SK-MEL-5 (cell line): ENCODE measurements at places on chromosomes 3 and 15. TPM values are rescaled to one million over a fixed set of nuclear protein-coding genes. Genes with fewer than 3 reads are reported as not detected.

DNA sequence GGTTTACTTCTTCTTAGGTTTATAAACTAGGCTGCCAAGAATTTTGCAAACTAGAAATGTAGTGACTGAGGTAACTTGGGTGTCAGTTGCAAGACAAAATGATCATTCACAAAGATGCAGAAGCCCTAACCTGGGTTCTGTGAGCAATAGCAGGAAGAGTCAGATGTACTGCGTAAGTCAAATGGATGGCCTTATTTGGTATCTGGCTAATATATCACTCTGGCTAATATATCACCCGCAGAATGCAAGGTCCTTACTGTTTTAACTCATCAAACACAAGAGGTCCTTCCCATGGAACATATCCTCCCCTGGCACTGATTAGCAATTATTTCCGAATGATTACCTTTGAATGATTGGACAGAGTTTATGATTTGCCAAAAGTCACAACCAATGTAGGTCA lies 37.4 kb downstream of the RBMS3 start:
- no peak for DNase-seq

DNA sequence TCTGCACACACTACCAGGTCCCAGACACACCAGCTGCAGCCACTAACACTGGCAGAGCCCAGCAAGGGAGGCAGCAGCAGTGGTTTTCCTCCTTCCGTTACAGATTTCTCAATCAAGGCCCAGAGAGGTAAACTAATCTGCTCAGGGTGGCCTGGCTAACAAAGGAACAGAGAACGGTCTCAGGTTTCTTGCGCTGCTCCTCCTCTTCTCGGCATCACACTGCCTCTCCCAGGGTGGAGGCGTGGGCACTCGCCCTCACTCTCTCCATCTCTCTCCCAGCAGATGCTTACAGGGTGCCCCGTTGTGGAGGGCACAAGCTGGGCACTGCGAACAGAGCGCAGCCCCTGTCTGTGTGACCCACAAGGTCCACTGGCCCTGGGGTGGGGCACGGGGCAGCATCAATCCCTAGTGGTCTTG lies 228.7 kb downstream of the VPS13C start:
- DNase-seq, result no peak

DNA sequence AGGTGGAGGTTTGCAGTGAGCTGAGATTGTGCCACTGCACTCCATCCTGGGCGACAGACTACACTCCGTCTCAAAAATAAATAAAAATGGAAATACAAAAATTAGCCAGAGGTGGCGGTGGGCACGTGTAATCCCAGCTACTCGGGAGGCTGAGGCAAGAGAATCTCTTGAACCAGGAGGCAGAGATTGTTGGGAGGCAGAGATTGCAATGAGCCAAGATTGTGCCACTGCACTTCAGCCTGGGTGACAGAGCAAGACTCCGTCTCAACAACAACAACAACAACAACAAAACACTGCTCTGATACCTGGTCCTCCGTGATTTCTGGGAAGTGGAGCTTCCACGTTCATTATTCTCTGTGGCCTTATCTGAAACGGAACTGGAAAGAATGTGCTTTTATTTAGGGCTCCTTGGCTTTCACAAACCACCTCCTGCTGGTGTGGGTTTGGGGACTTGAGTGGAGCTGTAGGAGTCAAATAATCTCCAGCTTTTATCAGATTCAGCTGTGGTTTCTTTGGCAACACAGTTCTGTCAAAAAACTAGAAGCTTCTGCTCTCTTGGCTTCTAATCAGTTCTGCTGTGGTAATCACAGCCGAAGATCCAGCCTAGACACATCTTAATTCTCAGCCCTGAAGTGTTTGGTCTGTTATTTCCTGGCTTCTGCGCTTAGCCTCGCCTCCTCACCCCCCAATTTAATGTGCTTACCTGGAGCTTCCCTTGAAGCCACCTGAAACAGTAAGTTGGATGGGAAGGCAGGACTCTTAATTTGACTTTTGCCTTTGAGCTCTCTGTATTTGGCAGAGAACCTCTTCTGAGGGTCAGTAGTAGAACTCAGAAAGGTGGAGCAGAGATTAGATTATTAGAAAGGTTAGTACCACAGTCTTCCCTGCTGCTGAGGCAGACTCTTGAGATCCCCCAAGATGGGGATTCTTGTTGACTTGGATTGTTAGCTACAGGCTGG lies 21.4 kb downstream of the IRAK2 start:
- DNase-seq, result no peak

DNA sequence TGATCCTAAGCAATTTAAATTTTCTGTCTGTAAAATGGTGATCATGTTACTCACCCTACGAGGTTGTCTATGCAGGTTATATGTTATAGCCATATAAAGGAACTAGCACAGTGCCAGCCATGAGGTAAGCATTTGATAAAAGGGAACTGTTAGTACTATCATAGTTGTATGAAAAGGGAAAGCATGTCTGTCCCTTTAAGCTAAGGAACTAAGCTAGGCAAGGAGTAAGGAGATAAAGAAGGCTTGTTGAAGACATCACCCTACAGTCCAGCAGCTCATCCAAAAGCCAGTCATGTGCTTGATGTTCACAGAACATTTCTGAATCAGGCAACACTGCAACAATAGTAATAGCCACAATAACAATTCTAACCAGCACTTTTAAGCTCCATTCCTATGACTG lies 243.9 kb downstream of the ZBTB20 start:
- peak; percentile 60 for DNase-seq

DNA sequence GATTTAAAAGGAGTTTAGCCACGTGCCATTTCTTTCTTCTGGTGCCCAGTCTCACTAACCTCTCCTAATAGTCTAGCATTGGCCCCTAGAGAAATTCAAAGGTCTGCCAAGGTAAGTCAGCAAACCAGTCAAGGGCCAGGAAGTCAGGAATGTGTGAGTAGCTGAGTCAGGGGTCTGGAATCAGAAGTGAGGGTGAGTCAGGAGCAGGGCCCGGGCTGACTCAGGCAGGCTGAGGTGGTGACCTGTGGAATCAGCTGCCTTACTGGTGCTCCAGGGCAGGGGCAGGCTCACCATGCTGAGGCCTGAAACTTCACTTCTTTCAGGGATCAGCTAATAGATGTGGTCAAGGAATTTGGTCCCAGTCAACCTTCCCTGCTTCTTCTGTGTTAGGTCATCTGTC lies 105.8 kb upstream of the MYZAP start:
- DNase-seq, result no peak

DNA sequence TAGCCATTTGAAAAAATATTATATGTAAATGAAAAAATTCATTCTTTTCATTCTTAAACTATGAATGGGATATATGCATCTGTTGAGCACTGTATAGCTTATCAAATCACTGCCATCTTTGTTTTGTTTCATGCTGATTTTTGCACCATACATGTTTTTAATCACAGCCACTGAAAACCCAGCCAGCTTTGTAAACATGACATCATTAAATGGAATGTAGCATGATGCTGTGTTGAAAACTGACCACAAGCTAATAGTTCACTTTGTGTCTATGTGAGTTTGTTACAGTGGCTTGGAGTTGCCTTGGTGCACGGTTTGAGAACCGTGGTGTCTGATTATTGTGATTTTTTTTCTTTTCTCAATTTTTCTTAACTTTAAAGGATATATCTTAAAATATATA lies 75.7 kb downstream of the GMPS start:
- no peak for DNase-seq

- no peak for DNase-seq
These were observed 121.8 kb downstream of the ADAMTSL3 start for GRCh38 chr15:83775738-83776137.

DNA sequence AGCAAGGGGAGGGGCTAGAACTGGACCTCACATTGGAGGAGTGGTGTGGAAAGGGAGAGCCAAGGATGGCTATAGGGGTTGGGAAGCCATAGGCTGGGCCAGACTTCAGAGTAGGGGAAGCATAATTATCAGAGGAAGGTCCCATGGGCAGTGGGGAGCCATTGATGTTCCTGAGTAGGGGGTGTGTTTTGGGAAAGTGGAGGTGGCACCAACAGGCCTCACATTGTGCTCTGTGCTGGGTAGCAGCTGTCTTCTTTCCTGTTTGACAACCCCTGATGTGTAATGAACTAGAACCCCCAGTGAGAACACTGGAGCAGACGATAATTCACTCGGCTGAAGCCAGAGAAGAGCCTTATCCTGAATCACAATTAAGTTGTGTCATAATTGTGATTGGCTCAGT lies 41.2 kb downstream of the SLC6A11 start:
- DNase-seq, result no peak

- DNase-seq, result no peak
These were observed 7.8 kb downstream of the C3orf18 start for GRCh38 chr3:50559702-50560101.

GRCh38 chr3:116958291-116958690 lies 248.7 kb downstream of the TUSC7 start:
- DNase-seq, result no peak

DNA sequence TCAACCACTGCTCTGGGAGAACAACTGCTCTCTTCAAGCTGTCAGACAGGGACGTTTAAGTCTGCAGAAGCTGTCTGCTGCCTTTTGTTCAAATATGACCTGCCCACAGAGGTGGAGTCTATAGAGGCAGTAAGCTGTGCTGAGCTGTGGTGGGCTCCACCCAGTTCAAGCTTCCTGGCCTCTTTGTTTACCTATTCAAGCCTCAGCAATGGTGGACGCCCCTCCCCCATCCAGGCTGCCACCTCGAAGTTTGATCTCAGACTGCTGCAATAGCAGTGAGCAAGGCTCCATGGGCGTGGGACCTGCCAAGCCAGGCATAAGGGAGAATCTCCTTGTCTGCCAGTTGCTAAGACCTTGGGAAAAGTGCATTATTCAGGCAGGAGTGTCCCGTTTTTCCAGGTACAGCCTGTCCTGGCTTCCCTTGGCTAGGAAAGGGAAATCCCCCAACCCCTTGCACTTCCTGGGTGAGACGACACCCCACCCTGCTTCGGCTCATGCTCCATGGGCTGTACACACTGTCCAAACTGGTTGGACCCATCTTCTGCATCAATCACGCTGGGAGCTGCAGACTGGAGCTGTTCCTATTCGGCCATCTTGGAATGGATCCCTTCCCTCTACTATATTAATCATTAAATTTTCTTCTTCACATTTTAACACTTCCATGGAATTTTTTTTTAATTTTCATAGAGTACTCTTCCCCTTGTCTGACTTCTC lies 167.0 kb upstream of the UBE2E2 start:
- DNase-seq, result no peak

GRCh38 chr3:22724420-22724819 lies 478.7 kb upstream of the UBE2E2 start:
- DNase-seq, result no peak

DNA sequence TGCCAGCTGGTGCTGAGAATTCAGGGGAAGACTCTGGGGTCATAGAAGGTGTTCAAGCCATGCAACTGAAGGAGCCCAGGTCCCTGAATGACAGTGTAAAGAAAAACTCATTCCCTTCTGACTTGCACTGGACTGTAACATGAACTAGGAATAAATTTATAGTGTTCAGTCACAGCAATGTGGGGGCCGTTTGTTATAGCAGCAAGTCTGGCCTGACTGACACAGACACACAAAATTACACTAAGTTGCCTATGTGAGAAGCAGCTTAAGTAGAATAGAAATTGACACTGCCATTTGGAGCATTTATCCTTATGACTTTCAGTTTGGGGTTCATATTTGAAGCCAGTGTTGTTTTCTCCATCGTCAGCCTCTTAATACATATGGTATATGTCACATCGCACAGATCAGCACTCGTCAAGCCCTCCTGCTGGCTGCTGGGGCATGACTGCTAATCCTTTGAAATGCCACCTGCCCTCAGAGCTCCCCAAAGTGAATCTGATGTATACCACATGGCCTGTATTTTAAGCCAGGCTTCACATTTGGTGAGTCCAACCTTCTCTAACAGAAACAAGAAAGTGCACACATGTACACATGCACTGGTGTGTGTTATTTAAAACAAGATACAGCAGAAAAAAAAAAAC lies 17.1 kb upstream of the HEG1 start:
- DNase-seq, result no peak

- DNase-seq, result no peak
These were observed 181.0 kb upstream of the CGNL1 start for GRCh38 chr15:57195326-57195725.

Gene SNTN
- total RNA-seq, result not detected in 2 replicates

Gene CCR9
- not detected in 2 replicates for total RNA-seq

Gene PRTG
- 11.3 and 16.4 TPM in 2 replicates for total RNA-seq

Gene THPO
- total RNA-seq, result 1.1 TPM in 1 of 2 replicates, not detected in the other

Gene CFAP100
- not detected in 2 replicates for total RNA-seq

Gene SLC38A3
- 0.13 and 0.42 TPM in 2 replicates for total RNA-seq

Gene ATP10A
- 7.1 TPM in 2 replicates for total RNA-seq

Gene CGNL1
- total RNA-seq, result 0.24 TPM in 2 replicates

Gene ALAS1
- total RNA-seq, result 98.8 and 103 TPM in 2 replicates

Gene FAM107A
- not detected in 2 replicates for total RNA-seq
